ENCODE measurements at places on chromosomes 11 and 22. TPM values are rescaled to one million over a fixed set of nuclear protein-coding genes. Genes with fewer than 3 reads are reported as not detected.
A peak's percentile ranks its signal among the peaks of the same experiment; 100 is the strongest.

GRCh38 chr11:129277198-129277843, 85.2 kb upstream of the ARHGAP32 start:
- peak overlapping the region; percentile 81 for H3K4me3 ChIP-seq
- H3K4me1 ChIP-seq, result peaks cover 29% of the 10 kb centered on the region
- H3K27ac ChIP-seq, result no peak overlapping the region
- no peak for DNase-seq
- H3K27me3 ChIP-seq, result peaks cover 15% of the 10 kb centered on the region

Gene LRRN4CL
- 0.17 TPM for total RNA-seq

DNA sequence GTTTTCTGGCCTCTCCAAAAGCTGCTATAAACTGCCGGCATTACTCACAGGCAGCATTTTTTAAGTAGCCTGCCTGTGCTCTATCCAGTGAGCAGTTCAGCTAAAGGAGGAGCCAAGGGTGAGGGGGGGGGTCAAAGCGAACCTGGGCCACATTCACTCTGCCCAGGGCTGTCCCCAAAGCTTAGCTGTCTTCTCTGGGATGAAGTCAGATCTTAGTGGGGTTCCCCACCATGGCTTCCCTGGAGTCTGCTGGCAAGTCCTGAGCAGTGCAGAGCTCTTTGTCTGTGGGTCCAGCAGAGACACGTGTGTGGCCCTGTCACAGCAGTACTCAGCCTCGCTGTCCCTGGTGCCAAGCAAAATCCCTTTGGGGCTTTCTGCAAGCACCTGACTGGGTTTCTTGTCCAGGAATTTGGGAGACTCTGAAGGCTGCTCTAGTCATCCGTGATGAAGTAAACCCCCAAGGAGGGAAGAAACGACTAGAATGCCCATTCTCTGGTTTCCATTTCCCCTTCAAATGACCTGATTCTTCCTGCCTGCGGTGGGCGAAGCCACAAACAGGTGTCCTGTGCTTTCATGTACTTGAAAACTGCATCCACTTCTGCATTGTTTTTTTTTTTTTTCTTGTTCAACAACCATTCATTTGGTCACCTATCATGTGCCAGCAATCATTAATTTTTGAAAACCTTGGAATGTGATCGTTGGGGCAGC, 2.6 kb downstream of the KCNJ5 start:
- H3K36me3 ChIP-seq, result no peaks in the 10 kb centered on the region
- no peak for DNase-seq
- H3K4me1 ChIP-seq, result peaks cover 16% of the 10 kb centered on the region
- H3K27ac ChIP-seq, result no peak overlapping the region
- H3K27me3 ChIP-seq, result peaks cover 60% of the 10 kb centered on the region

- peak overlapping the region; percentile 91 for H3K4me3 ChIP-seq
- H3K27me3 ChIP-seq, result no peaks in the 10 kb centered on the region
- H3K27ac ChIP-seq, result peak overlapping the region; percentile 92
- no peaks in the 10 kb centered on the region for H3K36me3 ChIP-seq
- DNase-seq, result no peak
- peaks cover 33% of the 10 kb centered on the region for H3K4me1 ChIP-seq
Observed at GRCh38 chr22:21981874-21982273, 713 bp downstream of the TOP3B start.
